ENCODE measurements at places on chromosomes 6 and 20.

DNA sequence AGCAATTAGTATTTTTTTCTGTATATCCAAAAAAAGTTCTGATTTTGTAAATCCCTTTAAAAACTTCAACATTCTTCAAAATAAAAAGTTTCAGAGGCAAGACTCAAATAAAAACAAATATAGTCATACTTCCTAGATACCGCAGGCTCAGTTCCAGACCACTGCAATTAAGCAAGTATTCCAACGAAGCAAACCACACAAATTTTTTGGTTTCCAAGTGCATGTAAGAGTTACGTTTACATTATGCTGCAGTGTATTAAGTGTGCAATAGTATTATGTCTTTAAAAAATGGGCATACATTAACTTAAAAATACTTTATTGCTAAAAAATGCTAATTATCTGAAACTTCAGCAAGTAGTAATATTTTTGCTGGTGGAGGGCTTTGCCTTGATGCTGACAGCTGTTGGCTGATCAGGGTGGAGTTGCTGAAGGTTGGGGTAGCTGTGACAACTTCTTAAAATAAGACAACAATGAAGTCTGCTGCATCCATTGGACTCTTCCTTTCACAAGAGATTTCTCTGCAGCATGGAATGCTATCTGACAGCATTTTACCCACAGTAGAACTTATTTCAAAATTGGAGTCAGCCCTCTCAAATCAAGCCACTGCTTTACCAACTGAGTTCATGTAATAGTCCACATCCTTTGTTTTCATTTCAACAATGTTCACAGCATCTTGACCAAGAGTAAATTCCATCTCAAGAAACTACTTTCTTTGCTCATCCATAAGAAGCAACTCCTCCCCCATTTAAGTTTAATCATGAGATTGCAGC is 46.0 kb downstream of the PHIP start:
- DNase-seq: peak; percentile 76

GRCh38 chr20:4216142-4216735 is 200.9 kb upstream of the RNF24 start:
- DNase-seq: no peak

GRCh38 chr20:25058051-25058846 is at the start of gene ACSS1:
ACSS1 (minus strand) TSS chr20:25058139; CDS start chr20:25058102, 37 bp downstream.
- DNase-seq: peak; percentile 25

- peak; percentile 24 for DNase-seq
Measured at GRCh38 chr6:107061125-107062020, 33.4 kb downstream of the MTRES1 start.

- no peak for DNase-seq
Measured at GRCh38 chr20:56060486-56060885, 55.2 kb upstream of the CBLN4 start.

GRCh38 chr6:139278190-139278589 is 13.6 kb downstream of the TXLNB start:
- DNase-seq: no peak

DNA sequence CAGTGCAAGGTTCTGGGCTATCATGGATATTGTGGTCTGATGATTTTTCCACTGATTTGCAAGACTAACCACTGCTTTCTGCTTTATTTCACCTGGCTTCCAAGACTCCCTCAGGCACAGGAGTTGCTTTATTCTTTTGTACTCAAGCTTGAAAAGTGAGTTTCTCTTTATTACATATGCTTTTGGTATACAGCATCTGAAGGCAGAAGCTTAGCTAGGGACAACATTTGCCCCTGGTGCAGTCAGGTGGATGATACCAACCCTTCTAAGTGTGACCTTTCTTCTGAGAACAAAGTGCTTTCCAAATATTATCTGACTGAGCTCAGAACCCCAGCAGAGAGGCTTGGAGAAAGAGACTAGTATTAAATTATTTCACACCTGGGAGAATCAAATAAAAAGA is 94.0 kb upstream of the PHACTR1 start:
- no peak for DNase-seq

DNA sequence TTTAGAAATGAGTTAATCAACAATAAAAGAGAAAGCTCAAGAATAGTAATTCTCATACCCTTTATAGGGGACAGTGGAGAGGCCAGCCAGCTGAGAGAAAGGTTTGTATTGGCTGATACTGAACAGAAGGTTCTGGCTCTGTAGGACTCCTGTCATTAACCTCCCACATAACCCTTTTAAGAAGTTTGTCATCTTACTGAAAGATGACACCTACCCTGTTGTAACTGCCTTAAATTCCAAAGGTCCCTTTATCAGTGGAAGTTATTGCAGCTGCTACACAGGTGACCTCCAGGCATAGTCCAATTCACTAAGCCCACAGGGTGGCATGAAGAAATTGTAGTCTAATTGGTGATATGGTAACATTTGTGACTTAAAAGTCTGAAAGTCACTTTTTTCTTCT is 790.1 kb downstream of the TENT5A start:
- no peak for DNase-seq

- DNase-seq: no peak
Measured at GRCh38 chr20:45318948-45319347, 10.8 kb upstream of the MATN4 start.

DNA sequence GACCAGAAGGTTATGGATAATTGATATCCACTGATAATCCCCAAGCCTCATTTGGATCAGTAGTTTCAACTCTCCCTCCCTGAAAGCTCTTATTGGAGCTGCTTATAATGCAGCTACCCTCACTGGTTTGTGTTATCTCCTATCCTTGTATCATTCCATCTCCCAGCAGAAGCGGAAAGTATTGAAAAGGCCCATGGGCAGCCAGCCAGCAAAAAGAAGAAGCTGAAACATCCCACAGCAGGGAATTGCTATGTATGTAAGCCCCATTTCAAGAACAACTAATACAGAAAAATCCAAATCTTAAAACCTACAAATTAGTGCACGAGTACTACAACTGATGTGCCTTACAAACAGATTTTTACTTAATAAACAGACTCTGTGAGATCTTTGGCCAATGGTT is 269.0 kb upstream of the ECI2 start:
- DNase-seq: no peak

DNA sequence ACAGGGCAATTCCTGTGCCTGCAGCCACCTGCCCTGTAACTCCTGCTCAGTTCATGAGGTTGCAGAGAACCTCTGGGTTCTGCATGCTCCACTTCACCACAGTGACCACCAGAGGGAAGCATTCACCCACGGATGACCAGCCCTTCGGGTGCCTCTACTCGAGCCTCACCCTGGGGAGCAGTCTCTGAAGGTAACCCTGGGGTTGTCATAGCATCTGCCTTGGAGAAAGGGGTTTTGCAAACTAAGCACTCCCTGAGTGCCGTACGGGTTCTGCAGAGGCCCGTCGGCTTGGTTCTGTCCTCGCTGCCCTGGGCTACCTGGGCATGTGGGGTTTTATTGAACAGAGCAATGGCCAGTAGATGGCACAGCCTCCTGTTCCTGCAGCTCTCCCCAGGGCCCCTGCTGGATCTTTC is 10.2 kb upstream of the CST5 start:
- peak; percentile 15 for DNase-seq

DNA sequence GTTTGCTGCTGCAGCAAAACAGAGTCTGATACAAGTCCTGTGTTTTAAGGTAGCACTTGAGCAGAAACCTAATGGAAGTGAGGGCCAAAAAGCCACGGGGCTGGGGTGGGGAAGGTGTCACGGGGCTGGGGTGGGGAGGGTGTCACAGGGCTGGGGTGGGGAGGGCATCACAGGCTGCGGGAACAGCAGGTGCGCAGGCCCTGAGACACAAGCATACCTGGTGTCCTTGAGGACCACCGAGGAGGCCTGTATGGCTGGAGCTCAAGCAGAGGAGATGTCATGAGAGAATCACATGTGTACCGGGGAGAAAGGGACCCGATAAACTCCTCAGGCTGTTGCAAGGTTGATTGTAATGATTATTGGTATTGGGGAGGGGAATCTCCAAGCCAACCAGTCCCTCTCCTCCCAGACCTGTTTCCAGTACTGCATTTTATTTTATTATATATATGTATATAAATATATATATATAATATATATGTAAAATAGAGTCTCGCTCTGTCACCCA is 13.6 kb upstream of the SPO11 start:
- DNase-seq: no peak

DNA sequence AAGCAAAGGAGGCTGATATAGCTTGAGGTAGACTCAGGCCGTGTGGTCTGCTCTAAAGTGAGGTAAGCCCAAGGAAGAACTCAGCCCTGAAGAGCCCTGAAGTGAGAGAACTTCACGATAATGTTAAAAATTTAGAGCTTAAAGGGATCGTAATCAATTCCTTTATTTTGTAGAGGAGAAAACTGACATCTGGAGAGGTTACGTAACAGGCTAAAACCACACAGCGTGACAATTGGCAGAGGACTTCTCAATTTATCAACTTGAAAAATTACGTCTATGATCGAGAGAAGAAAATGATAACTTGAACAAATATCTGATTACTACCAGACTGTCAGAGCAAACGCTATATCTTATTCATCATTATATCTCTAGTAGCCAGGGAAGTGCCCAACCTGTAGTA is 121.8 kb upstream of the FOXO3 start:
- DNase-seq: no peak

GRCh38 chr6:9511157-9511556 is 903.7 kb downstream of the TFAP2A start:
- DNase-seq: no peak

GRCh38 chr6:72675396-72675795 is 53.5 kb downstream of the KCNQ5 start:
- no peak for DNase-seq

DNA sequence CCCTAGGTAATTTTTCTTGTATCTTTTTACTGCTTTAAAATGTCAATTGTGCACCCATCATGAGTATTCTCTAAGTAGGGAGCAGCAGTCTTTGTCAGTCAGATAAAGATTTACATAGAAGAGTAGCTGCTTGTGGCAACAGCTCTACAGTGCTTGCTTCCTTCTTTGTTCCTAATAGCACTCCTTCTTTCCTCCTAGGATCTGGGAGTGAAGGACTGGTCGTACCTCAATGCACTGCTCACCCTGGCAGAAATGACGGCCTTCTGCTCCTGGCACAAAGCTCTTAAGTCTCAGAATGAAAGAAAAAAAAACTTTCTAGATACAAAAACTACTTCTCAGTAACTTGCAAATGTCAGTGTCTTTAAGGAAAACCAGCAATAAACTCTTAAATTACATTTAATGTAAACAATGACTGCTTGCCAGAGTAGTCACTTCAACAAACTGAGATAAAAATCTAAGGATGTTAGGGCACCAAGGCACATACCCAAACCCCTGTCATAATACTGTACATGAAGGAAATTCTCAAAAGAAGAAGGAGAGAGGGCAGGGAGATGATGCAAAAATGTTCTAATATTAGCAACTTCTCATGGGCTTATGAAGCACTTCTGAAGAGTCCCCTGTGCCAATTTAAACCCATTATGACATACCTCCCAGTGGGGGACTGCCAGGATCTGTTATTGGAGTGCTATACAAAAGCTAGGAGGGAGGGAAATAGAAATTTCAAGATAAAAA is 34.0 kb downstream of the NCOA6 start:
- DNase-seq: peak; percentile 75

GRCh38 chr6:83314693-83315092 is 116.2 kb downstream of the ME1 start:
- DNase-seq: no peak

DNA sequence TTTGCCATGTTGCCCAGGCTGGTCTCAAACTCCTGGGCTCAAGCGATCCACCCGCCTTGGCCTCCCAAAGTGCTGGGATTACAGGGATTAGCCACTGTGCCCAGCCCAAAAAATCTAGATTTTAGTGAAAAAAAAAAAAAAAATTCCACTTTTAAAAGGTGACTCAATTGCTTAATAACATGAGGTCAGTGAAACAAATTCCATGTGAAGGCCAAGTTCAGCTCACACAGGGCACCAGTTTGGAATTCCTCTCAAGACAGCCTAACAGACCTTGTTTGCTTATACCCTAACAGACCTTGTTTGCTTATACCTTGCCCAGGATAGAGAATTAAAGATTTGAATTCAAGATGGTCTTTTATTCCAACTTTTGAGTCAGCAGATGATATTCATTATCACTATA is 5.1 kb downstream of the RRBP1 start:
- no peak for DNase-seq

DNA sequence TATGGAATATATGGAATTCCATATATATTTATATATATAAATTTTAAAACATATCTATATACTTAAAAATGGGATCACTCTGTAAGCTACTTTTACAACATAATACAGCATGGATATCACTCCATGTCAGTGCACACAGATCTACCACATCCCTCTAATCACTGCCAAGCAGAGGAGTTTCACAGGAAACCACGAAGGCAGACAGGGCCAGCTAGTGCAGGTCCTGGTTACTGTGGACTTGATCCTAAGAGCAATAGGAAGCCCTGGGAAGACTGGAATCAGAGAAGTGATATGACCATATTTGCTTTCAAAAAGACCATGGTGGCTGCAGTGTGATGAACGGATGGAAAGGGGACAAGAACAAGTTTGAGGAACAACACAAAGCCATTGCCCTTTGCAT is 40.0 kb upstream of the NRN1 start:
- DNase-seq: no peak

DNA sequence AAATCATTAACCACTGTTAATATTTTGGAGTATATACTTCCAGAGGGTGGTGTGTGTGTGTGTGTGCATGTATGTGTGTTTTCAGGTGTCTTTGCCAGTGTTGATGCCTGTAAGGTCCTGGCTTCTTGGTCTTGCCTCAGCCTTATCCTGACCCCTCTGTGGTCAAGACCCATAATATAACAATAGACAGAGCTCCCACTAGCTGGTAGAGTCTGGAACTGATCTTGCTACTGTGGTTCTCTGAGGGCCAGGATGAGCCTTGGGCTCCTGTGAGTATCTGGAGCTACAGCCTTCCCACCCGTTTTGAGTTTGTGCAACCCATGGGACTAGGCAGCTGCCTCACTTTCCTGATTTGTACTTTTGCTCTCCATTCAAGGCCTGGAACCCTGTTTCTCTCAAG is 191.0 kb downstream of the IBTK start:
- no peak for DNase-seq

GRCh38 chr20:51712501-51713212 is 55.5 kb downstream of the ATP9A start:
- peak; percentile 27 for DNase-seq

DNA sequence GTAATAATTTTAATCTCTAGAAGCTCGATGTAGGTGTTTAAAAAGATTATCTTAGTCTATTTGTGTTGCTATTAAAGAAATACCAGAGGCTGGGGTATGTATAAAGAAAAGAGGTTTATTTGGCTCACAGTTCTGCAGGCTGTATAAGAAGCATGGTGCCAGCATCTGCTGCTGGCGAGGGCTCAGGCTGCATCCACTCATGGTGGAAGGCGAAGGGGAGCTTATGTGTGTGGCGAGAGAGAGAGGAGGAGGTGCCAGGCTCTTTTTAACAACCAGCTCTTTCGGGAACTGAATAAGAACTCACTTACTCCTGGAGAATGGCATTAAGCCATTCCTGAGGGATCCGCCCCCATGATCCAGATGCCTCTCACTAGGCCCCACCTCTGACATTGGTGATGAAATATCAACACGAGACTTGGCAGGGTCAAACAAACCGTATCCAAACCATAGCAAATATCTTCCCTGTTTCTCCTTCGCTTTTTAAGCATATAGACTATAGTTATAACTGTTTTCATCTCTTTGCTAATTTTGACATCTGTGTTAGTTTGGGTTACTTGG is 24.5 kb downstream of the CHMP4B start:
- DNase-seq: no peak

- DNase-seq: no peak
Measured at GRCh38 chr6:149843051-149843633, 21.0 kb downstream of the LRP11 start.
